ENCODE measurements at places on chromosomes 1 and 21.

- no peak for DNase-seq
Measured at GRCh38 chr1:198648592-198648991, 9.8 kb downstream of the PTPRC start.

DNA sequence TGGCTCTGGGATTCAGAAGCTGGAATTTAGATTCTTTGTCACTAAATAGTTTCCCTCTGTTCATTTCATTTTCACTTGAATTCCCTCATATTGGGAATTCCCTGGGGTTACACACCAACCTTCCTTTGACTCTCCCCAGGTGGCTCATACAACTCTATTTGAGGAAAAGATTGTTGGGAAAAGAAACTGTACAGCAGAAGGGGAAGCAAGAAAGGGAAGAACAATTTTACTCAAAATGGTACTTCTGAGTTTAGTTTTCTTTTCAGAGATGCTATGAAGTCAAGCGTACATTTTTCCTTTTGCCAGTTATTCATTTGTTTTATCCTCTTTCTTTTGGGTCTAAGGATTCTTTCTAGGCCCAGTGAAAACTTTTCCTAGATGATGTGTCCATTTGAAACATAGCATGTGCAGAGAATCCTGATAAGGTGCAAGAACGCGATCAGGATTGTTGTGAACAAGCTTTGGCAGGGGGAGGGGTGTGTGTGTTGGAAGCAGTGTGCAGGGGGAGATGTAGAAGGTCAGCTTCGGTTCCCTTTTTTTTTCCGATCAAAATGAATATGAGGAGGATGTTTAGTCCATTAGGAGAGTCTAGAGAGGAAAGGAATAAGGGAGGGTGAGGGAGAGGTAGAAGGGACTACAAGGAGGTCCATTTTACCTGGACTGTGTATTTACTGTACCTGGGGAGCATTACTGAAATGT is 26.8 kb upstream of the CD1D start:
- DNase-seq: no peak

DNA sequence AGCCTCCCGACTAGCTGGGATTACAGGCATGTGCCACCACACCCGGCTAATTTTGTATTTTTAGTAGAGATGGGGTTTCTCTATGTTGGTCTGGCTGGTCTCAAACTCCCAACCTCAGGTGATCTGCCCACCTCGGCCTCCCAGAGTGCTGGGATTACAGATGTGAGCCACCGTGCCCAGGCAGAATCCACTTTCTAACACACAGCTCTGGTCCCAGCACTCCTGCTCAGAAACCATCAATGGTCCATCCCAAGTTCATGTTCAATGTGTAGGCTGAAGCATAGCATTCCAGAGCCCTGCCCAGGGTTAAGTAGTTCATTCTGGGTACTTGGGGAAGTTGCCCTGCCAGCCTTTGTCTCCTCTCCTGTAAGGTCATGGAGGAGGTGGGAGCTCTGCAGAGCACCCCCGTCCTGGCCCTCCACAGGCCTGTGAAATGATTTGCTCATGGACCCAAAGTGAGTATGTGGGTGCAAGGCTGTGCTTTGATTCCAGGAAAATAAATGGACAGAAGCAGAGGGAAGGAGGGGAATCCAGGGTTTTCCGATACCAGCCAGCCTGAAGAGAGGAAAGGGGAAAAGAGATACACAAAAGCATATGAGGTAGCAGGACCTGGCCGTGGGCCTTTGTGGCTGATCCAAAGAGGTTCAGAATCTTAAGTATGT is 55.2 kb downstream of the NENF start:
- no peak for DNase-seq

DNA sequence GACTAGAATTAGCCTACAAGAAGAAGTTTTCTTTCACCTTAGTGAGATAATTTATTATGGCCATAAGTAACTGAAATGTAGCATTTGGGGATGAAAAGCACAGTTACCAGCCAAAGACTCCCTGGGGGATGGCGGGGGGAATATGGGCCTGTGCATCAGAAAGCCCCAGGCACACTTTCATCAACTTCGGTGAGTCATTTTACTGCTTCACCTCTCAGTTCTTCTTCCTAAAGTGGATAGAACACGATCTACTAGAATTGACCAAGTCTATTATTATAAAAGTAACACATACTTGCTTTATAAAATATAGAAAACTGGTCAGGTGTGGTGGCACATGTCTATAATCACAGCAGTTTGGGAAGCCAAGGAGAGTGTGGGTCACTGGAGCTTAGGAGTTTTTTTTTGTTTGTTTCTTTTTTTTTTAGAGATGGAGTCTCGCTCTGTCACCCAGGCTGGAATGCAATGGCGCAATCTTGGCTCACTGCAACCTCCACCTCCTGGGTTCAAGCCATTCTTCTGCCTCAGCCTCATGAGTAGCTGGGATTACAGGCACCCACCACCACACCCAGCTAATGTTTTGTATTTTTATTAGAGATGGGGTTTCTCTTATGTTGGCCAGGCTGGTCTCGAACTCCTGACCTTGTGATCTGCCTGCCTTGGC is 141.8 kb downstream of the ZZZ3 start:
- no peak for DNase-seq

DNA sequence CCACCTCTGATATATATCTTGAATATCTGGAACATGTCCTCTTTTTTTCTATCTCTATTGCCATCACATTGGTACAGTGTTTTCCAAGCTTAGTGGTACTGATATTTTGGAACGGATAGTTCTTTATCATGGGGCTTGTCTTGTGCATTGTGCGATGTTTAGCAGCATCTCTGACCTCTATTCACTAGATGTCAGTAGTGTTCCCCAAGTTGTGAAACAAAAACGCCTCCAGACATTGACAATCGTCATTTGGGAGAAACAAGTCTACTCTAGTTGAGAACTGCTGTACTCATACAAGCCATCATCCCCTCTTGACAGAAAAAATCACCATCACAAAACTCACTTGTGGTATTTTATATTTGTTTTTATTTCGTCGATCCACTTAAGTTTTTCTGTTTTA is 79.7 kb upstream of the CHODL start:
- no peak for DNase-seq

DNA sequence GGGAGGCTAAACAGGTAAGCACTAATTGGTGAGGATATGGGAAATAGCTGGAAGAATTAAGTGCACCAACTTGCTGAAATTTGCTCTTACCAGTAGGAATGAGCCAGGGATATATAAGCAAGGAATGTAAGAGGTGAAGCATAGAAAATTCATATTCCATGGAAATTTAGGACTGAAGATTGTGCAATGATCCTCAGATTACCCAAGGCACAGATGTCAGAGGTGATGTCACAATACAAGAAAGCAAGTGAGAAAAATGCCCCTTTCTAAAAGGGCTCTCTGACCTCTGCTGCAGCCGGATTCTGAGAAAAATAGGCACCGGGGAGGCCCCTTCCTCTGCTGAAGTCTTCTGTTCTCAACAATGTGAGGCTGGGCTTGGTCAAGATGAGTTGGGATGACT is 112.3 kb upstream of the ZNF678 start:
- no peak for DNase-seq

DNA sequence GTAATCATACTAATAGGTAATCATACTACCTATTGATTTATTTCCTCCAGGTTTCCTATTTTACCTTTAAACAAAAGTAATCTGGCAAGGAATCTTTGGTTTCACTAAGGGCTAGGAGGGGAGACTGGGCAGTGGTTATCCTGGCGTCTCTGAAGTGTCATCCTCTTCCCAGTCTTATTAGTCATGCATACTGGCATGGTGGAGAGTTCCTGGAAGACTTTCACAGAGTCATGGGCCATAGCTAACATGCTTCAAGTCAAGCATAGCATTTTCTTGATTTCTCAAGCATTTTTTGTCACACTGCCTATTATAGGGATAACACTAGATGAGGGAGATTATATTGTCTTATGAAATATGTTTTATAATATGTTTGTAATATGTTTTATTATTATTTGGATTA is 64.0 kb upstream of the ASB17 start:
- no peak for DNase-seq

DNA sequence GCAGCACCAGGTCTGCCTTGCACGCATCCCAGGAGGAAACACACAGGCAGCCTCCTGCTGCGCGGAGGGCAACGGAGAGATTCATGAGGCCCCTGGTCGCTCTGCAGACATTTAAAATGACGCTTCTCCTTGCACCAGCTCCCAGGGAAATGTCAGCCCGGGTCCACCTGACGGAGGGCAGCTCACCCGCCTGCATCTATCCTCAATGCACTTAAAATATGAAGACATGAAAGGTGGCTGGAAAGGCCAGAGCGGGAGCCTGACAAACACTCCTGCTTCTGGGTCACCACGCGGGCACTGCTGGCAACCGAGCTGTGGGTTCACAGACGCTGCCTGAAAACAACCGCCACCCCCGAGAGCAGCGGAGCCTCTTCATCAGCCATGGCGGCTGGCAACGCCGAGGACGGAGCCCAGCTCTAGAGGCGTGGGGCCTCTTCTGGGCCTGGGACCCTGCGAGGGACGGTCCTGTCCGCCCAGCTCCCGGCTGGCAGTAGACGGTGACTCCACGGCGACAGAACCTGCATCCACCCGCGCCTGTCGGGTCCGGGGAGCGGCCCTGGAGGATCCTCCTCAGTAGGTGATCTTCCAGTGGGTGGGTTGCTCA is 22.7 kb downstream of the POFUT2 start:
- no peak for DNase-seq

DNA sequence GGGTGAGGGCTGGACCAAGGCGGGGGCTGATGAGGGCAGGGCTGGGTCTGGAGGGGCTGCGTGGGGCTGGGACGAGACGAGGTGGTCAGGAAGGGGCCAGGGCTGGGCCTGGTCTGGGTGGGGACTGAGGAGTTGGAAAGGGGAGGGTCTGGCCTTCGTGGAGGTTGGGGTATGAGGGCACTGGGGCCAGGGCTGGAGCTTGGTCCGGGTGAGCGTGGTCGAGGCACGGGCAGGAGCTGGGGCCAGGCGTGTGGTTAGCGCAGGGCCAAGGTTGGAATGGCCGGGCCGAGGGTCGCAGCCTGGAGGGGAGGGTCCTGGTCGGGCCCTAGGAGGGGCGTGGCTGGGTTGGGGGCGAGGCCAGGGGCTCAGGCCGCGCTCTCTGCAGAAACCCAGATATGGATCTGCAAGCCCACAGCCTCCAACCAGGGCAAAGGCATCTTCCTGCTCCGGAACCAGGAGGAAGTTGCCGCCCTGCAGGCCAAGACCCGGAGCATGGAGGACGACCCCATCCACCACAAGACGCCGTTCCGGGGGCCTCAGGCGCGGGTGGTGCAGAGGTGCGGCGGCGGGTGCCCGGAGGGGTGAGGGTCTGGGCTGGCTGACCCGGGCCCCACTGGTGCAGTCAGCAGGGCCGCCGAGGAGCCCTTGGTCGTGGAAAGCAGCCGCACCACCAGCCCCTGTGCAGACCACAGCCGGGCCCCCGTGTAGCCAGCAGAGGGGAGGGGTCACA is 9.0 kb downstream of the TTLL10 start:
- DNase-seq: no peak

DNA sequence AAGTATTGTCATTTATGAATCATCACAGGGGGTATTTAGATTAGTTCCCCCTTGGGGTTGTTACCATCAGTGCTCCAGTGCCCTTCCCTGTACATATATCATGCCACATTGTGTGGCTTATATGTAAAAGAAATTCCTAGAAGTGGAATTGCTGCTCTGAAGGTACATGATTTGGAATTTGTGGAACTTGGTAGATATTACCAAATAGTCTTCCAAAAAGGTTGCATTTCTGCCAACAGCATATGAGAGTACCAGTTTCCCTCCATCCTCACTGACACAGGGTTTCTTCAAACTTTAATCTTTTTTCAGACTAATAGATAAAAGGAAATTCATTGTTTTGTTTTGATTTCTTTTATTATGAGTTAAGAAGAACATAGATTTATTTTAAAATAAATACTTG is 41.3 kb downstream of the AKNAD1 start:
- DNase-seq: no peak
